Activated naive CD8-positive, alpha-beta T cell treated with anti-CD3 and anti-CD28 coated beads, Interleukin-2, amount 10 ng/mL, durations not matched to agents 7 days and 5 days (primary cell): ENCODE measurements at places on chromosomes 16 and 17. TPM values are rescaled to one million over a fixed set of nuclear protein-coding genes. Genes with fewer than 3 reads are reported as not detected.

SCNN1B gene
- not detected for total RNA-seq

WNT9B gene
- not detected for total RNA-seq

SULT1A2 gene
- 1.0 TPM for total RNA-seq

PRDM7 gene
- total RNA-seq: not detected

EDC4 gene
- total RNA-seq: 119 TPM

ZG16 gene
- not detected for total RNA-seq

CCL17 gene
- not detected for total RNA-seq
